ENCODE measurements at places on chromosomes 2 and 18.

- no peak for DNase-seq
These were observed 2.6 kb downstream of the DYSF start for GRCh38 chr2:71455741-71456569.

- no peak for DNase-seq
These were observed 6.4 kb downstream of the AGAP1 start for GRCh38 chr2:235500110-235500760.

DNA sequence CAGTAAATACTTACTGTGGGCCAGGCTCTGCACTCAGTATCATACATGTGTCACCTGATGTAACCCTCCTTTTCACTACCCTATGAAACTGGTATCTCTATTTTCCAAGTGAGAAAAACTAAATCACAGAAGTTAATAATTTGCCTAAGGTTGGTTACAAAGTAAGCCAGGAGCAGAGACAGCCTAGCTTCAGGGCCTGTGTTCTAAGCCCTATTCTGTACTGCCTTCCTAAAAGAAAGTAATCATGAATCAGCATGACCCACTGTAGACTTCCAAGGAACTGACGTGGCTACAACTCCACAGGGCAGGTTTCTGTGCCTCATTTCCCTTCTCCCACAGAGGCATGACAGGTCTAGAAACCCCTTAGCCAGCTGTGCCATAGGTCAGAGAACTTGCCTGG lies 14.3 kb downstream of the ZNF142 start:
- DNase-seq = peak; percentile 12

GRCh38 chr2:216017365-216017764 lies 4.0 kb upstream of the MREG start:
- peak; percentile 8 for DNase-seq

- DNase-seq = no peak
These were observed 40.8 kb downstream of the RTN4 start for GRCh38 chr2:55009277-55010060.

- DNase-seq = peak; percentile 95
These were observed 4.5 kb downstream of the ZFP36L2 start for GRCh38 chr2:43221763-43222474.

- no peak for DNase-seq
These were observed 258.8 kb downstream of the GPD2 start for GRCh38 chr2:156695020-156695419.

DNA sequence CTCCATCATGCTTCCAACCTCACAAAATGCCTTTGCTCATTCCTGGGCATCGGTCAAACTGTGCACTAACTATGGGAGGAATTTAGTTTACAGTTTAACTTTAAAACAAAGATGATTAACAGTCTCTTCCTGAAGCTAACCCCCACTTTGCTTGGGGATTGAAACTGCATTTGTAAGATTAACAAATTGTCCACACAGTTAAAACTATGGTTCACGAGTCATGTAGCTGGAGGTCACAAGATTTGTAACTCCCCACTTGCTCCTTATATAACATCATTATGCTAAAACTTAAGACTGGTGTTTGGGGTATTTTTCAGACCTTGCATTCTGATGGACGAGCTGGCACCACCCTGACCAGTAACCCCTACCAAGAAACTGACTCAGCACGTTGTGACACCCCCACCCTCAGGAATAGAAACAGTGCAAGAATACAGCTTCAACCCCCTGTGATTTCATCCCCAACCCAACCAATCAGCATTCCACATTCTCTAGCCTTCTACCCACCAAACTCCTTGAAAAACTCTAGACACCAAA lies 252.3 kb downstream of the MBD5 start:
- DNase-seq = peak; percentile 47

GRCh38 chr2:234772733-234773060 lies 179.1 kb upstream of the SH3BP4 start:
- no peak for DNase-seq

DNA sequence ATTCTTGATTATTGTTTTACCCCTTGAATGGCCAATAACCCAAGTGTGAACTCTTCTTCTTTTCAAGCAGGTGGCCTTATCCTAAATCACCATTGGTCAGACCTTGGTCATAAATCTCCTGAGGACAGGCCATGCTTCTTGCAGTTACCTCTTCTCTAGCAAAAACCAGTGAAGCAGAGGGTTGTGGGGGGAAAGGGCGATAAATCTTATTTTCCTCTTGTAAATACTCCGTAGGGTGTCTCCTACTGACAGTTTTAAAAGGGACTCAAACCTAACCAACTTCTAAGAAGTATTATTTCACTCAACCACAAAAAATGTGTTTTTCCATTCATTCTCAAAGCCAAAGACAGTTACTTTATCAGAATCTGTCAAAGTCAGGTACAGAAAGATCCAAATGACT lies 168.1 kb upstream of the RMP24 start:
- DNase-seq = no peak

- DNase-seq = no peak
These were observed 35.1 kb upstream of the LPIN1 start for GRCh38 chr2:11711354-11711716.

DNA sequence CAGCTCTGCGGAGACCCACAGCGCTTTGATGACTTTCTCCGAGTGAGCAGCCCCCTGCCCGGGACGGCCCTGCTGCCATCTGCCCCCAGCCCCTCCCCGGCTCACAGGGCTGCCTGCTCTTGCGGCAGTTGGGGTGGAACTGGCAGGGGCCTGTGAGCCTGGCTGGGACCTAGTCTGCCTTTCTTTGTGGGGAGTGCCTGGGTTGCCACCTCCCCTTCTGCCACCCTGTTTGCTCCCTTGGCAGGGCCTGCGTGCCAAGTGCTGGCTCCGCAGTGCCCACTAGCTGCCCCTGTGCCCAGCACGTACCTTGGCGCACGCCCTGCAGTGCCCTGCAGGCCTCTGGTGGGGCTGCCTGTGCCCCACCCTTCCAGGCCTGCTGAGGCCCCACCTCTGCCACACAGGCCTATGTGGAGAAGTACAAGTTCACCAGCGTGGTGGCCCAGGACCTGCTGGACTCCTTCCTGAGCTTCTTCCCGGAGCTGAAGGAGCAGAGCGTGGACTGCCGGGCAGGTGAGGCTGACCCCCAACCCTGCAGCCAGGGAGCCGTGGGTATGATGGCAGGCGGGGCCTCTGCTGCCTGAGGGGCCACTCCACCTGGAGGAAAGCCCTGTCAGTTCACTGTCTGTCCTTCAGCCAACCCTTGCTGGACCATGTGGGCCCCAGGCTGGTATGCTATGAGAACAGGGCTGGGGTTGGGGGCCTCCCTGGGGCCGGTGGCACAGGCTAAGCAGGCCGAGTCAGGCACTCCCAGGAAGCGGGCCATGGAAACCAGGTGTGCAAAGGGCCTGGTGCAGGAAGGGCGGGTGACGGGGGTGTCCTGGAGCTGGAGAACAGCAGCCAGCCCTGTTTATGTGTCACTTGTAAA lies 7.0 kb downstream of the RNPEPL1 start:
- DNase-seq = no peak

GRCh38 chr2:222992137-222992536 lies 59.9 kb upstream of the KCNE4 start:
- no peak for DNase-seq

DNA sequence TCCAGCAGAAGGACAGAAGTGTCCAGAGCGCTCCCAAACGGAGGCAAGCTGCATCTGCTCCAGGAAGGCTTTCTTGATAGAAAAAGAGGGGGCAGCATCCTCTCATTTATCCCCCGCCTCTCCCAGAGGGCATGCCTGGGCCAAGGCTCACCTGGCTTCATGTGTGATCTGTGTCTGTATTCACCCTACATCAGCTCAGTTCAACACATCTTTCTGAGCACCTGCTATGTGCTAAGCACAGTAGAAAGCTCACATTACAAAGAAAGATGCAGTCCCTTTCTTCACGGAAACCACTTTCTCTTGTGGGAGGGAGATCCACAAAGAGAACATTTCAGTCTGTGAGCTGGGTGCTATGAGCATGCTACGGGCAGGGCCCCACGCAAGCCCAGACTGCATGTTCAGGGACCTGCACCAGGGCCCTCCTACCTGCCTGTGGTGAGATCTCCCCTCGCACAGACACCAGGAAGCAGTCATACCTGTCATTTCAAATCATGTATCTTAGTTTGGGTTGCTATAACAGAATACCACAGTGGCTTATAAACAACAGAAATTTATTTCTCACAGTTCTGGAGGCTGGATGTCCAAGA lies 90.7 kb downstream of the PDCL3 start:
- DNase-seq = no peak

DNA sequence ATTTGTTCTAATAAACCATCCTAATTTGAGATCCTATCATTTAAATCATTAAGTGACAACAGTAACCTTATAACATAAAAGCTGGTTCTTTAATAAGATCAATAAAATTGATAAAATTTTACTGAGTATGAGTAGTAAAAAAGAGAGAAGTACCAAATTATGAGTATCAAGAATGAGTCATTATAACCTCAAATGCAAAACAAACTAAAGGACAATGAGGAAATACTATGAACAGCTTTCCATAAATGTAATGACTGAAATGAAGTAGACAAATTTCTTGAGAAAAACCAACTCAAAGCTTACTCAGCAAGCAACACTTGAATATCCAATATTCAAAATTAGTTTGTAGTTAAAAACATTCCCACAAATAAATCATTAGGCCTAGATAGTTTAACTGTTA lies 433.0 kb downstream of the ZEB2 start:
- peak; percentile 46 for DNase-seq

- no peak for DNase-seq
These were observed 101.6 kb upstream of the TTN start for GRCh38 chr2:178908810-178909209.

GRCh38 chr2:176173567-176174381 lies 14.7 kb upstream of the HOXD1 start:
- no peak for DNase-seq
